ENCODE measurements at places on chromosomes 6 and 20.
A peak's percentile ranks its signal among the peaks of the same experiment; 100 is the strongest.

DNA sequence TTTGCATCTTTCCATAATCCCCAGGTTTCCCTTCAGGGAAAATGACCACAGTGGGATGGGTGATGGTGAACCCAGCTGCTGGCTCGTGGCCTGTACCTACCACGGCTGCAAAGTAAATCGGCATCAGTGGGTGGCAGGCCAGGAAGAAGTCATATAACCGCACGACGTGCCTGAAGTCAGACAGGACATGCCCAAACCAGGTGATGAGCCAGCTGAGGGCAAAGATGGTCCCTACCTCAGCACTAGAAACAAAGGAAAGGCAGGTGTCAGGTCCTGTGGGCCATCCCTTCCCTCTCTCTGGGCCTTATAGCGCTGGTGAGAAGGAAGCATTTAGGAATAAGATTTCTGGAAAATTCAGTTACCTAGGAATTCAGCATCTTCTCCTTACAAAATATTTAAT lies 22.2 kb downstream of the TBC1D20 start:
- DNase-seq, result no peak

GRCh38 chr20:35497780-35498189 lies 31.7 kb downstream of the C20orf173 start:
- DNase-seq, result no peak

- DNase-seq, result peak; percentile 9
These were observed 15.0 kb upstream of the TBX18 start for GRCh38 chr6:84779380-84779779.

DNA sequence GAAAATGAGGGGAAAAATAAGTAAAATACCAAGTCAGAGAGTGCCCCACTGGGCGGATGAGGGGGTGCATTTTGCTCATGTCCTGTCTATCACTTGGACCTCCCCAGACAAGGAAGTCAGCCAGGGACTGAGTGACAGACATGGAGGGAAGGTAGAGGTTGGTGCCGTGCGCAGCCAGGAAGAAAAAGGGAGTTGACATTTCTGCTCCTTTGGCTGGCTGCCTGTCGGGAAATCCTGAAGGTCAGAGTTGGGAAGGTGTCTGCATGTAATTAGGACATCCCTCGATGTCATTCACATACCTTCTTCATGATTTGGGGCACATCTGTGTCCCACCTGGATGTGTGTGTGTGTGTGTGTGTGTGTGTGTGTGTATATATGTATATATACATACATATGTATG lies 8.9 kb downstream of the GUCA1A start:
- no peak for DNase-seq

DNA sequence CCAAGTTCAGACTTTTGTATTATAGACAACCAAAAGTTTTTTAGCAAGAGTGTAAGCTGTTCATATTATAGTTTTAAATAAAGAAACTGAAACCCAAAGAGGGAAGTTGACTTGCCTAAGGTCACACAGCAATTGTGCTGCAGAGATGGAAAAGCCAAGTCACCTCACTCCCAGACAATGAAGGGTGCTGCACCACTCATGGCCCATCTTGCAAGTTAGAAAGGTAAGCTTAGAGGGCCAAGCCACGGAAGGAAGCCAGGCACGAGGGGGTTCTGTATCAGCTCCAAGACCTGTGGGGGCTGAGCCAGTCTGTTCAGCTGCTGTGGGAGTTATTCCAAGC lies 860 bp downstream of the DEFB124 start:
- no peak for DNase-seq

DNA sequence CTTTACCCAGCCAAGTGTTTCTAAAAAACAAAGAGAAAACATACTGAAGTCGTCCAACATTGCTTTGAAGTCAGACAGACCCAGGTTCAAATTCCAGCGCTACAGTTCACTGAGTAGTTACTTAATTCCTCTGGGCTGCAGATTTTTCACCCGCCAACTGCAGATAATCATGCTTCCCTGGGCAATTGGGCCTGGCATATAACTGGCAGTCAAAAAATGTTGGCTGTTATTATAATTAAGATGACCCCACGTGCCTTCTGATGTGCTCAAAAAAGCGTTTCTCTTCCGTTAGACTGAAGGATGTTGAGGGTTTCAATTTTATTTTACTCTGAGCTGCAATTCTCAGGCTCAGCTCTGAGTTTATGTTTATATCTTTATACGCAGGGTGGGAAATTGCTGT lies 156.1 kb upstream of the CITED2 start:
- no peak for DNase-seq

- DNase-seq, result no peak
These were observed 29.4 kb downstream of the PSMG4 start for GRCh38 chr6:3287976-3288707.

GRCh38 chr6:45422503-45423110 lies 44.9 kb upstream of the SUPT3H start:
- DNase-seq, result no peak

GRCh38 chr6:134938896-134939295 lies 11.0 kb downstream of the ALDH8A1 start:
- DNase-seq, result no peak

GRCh38 chr6:56238352-56238751 lies 9.0 kb downstream of the COL21A1 start:
- DNase-seq, result no peak

GRCh38 chr6:6131492-6132109 lies 124.9 kb upstream of the NRN1 start:
- no peak for DNase-seq

DNA sequence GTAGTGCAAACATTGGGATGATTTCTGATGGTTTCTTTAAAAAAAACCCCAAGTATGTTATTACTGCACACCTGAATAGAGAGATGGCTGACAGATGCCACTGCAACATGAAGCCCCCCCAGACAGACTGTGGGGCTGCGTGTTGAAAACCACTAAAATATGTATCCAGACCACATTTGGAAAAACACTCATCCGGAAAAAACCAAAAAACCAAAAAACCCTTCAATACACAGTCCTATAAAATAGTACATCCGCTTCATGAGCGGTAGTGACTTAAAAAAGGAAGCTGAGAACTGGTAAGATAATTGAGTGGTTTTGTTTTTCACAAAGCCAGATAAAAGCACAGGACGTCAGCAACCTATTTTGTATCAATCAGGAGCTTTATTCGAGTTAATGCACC lies 47.1 kb upstream of the EDN3 start:
- DNase-seq, result no peak

DNA sequence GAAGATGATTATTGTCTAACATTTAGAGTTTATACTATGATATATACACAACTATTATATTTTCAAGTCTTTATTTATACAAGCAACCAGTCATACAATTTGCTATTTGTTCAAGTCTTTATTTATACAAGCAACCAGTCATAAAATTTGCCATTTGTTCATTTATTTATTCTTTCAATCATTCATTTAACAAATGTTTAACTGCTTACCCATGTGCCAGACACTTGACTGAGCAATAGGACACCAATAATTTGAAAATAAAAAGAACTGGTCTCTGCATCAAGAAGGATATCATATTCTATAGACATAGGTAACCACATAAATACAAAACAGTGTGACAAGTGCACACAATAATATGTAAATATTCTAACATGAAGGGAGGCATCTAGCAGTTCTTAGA lies 20.3 kb downstream of the GRIK2 start:
- DNase-seq, result no peak

- no peak for DNase-seq
These were observed 39.3 kb downstream of the DTNBP1 start for GRCh38 chr6:15623276-15624116.

DNA sequence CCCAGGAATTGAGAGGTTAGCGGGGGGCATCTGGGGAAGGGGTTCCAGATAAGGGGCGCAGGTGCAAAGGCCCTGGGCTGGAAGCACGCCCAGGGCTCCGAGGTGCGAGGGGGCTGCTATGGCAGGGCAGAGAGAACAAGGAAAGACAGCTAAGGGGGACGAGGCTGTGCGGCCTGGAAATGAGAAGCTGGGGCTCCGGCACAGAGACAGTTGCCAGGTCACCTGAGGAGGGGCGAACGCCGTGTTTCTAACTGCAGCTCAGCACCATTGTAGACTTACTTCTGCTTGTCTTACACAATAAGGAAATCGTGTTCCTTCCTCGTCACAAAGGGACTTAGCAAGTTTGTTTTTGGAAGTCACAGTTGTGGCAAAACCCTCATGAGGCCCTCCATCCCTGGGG lies 68.9 kb upstream of the TBXT start:
- DNase-seq, result no peak

GRCh38 chr6:34986845-34987246 lies 97.8 kb downstream of the ANKS1A start:
- DNase-seq, result no peak

DNA sequence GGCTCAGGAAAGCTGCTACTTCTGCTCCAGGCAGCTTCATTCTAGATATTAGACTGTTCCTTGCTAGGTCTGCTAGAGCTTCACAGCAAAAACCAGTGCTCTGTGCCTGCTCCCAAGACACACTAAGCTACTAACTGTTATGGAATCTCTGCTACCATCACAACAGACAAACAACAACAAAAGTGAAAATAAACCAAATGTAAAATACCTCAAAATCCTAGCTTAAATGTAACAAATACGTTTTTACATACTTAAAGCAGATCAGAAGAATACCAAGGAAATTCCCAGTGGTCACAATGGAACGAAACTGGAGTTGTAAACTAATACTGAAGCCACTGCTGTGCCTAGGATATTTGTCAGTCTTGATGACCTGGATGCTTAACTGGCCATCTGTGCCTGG lies 84.6 kb upstream of the EZR start:
- no peak for DNase-seq

DNA sequence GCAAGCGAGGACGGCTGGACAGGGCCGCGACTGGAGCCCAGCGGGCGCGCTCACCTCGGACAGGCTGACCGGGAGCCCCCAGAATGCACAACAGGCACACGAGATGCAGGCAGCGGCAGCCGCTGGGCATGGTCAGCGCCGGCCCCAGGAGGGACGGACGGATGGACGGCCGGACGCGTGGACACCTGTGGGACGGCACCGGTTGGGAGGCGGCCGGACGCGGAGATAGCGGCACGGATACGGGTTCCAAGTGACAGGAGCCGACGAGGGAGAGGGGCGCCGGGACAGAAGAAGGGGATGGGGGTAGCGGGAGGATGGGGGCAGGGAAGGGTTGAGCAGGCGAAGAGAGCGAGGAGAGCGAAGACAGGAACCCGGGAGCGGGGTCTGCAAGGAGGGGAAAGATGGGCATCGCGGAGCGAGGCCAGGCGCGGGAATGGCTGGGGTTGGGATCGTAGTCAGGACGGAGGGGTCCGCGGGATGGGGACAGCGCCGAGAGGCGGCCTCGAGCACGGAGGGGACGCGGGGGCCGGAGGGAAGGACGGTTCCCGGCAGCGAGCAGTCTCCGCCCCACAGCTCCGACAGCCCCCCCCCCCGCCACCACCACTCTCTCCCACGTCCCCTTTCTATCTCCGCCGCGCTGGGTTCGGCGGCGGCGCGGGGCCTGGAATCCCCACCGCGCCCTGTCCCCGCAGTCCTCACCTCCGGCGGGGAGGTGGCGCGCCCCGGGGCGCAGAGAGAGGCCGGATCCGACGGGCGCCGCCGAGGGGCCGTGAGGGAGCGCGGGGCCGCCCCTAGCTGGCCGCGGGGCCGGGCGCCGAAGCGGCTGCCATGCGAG lies 435 bp downstream of the DLK2 start:
- peak; percentile 66 for DNase-seq

- peak; percentile 57 for DNase-seq
These were observed 116.0 kb downstream of the TRIM27 start for GRCh38 chr6:28807682-28808280.

DNA sequence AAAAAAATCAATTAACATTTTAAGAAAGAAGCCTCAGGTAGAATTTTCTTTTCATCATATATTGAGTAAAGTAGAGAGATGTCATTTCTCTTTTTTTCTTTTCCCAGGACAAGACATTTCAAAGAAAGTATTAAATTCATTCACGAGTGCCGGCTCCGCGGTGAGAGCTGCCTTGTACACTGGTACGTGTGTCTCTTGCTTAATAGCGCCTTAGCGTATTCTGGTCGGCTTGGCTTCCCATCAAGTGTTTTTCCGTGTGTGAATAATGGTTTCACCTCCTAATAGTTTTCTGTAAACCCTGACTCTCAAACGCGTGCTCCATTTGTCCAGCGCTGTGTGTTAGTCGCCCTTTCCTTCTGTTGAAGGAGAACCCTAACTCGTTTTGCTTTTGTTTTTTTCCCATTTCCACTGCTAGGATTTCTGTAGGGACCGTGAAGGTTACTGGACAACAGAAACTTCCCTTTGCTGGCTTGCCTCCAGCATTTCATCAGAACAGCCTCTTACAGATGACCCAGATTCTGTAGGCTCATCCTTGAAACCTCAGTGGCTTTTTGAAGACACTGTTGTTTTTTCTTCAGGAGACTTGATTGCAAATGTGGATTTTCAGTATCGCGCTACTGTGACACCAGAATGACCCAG lies 45.7 kb upstream of the IRF4 start:
- no peak for DNase-seq

- DNase-seq, result no peak
These were observed 108.5 kb downstream of the SYCP2 start for GRCh38 chr20:59824711-59825562.

- DNase-seq, result no peak
These were observed 122.5 kb downstream of the MTHFD1L start for GRCh38 chr6:150987855-150988464.

- no peak for DNase-seq
These were observed 16.4 kb upstream of the MAS1 start for GRCh38 chr6:159874435-159874834.

GRCh38 chr20:32574296-32575226 lies 10.6 kb downstream of the NOL4L start:
- DNase-seq, result peak; percentile 44

- DNase-seq, result no peak
These were observed 4.0 kb downstream of the RPP21 start for GRCh38 chr6:30348957-30349356.

DNA sequence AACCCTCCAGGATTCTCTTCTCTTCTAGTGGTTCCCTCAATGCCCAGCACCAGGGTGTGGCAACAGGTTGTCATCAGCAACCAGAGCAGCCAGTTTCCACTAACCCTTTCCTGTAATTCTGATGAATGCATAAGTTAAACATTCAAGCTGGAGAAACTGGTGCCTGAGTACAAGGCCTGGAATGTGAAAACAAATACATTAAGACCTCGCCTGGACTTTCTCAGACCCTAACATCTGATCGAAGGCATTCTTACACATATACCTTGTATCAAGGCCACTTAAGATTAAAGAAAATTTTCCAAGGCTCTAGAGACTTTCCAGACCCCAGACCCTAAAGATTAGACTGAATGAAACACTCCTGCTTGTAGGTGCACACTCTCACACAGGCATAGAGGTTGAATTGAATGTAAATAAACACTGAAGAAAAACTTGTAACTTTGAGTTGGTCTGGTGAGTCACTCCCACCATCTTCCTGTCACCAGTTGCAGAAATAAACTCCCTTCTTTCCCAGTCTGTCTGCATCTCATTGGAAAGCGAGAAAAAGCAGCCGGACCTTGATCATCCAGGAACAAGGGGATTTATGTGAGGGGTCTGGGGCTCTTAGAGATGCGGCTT lies 9.0 kb downstream of the LRP11 start:
- peak; percentile 89 for DNase-seq

All from SW 1271 (cell line).